ENCODE measurements at places on chromosomes 7 and 10.

DNA sequence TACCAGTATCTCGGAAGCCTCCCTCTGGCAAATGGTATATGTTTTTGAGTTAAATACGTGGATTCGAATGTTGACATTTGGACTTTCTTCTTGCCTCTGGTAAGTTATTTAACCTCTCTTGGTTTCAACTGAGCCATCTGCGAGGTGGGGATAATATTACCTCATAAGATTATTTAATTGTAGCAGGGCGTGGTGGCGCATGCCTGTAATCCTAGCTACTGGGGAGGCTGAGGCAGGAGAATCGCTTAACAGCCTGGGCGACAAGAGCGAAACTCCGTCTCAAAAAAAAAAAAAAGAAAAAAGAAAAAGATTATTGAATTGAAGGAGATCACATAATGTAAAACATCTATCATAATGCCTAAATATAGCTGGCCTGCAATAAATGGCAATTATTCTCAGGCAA lies 396 bp upstream of the TAF5 start:
- ATAC-seq = no peak

DNA sequence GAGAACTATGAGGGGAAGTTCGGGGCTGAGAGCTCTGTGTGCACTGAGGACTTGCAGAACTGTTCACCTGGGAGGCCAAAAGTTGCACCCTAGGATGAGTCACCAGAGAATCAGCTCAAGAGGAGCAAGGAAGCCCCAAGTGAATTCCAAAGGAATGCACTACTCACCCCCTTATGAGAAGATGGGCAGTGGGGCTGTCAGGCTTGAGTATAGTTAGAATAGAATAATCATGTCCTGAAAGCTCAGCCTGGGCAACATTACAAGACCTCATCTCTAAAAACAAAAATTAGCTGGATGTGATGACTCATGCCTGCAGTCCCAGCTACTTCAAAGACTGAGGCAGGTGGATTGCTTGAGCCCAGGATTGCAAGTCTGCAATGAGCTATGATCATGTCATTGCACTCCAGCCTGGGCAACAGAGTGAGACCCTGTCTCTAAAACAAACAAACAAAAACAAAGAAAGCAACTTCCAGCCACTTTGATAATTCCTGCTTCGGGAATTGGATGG lies 30.0 kb downstream of the MAP3K8 start:
- ATAC-seq = peak; percentile 63

DNA sequence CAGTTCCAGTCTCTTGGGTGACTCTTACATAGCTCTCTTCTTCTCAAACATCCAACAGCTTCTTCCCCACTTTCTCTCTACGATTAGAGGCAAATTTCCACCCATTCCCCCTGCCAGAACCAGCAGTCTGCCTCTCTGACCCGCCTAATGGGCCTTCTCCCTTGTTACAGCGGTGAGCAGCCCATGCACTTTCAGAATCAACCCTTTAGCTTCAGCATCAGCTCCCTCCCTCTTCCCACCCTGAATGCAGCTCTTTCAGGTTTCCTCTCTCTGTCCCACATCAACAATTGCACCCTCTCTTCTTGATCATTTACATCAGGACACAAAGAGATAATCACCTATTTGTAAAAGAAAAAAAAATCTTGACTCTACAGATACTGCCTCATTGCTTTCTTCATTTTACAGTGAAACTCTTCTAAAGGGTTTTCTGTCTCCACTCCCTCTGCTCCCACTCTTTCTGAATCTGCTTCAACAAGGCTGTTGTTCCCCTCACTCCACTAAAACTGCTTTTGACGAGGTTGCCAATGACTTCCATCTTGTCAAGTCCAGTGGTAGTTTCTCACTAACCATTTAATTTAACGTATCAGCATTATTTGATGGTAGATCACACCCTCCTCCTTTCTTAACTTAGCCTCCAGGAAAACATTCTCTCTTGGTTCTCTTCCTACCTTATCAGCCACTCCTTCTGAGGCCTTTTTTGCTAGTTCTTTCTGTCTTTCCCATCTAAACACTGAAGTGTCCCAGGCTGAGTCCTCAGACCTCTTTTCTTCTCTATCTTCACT lies 106.6 kb downstream of the NPY start:
- ATAC-seq = no peak

DNA sequence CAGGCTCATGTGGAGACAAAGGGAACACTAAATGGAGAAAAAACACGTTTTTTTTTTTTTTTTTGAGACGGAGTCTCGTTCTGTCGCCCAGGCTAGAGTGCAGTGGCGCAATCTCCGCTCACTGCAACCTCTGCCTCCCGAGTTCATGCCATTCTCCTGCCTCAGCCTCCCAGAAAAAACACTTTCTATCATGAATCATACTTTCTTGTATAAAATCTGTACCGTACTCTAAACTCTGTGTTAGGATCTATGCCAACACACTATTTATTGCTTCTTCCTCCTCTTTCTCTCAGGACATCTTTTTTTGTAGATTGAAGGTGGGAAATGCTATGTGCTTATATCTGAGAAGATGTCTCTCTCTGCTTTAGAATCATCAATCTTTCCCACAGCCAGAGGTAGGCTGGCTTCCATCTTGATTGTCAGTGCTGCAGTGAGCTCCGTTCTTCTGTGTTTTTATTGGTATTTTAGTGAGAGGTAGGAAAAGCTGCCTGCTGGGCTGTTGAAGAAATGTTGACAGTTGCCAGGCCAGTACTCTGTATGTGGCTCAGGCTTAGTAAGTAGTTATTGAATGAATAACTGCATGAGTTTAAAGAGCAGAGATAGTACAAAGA lies 101.1 kb downstream of the GPR85 start:
- no peak for ATAC-seq

DNA sequence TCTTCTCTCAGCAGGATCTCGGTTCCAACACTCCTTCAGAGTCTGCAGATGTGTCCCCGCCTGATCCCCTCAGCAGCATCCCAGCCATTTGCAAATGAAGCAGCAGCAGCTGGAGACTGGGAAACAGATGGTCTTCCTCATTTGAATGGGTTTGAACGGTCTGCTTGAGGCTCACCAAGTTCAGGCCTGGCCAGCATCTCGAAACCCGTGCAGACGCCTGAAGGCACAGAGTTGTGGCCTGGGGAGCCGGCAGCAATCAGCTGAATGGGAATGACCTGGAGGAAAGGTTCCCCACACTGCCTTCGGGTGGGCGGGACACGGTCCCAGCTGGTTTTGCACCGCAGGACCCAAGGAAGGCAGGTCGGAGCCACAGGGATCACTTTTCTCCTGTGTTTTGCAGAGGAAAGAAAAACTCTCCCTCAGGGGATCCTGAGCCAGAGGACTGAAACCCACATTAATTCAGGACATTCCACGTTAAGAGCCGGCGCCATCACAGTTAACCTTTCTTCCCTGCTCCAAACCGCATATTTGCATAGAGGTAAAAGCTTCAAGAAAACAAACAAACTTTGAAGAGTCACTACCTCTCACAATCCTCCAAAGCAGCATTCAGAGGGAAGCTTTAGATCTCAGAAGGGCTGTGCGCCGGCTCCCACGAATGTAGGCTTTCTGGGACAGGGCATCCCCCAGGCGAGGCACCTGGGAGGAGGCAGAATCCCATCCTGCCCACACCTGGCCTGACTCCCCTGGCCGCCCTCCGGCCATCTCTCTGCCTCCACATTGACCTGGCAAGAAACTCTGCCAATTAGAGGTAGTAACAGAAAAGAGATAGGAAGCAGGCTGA lies 17.7 kb downstream of the FGFR2 start:
- no peak for ATAC-seq

DNA sequence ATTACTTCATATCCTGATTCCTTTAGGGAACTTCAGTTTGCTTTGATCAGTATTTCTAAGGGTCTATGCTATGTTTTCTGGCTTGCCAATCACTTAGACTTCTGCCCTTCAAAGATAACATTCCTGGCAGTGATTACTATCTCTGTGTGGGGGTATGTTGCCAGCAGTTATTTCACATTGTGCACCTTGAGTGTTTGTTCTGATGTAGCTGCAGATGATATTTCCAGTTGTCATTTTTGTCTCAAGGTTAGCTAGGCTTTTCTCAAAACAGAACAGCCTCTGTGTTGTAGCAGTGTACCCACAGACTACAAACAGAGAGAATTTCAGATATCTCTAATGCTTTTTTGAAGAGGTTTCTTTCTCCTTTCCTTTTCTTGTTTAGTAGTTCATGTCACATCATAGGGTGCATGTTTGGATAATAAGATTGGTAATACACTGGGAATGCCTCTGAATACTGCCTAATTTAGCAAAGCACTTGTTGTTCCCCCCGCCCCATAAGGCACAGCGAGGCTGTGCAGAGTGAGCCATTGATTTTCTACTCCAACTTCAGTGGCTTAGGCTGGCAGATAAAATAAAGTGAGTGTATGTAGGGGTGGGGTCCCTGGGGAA lies 134.7 kb upstream of the AGR3 start:
- no peak for ATAC-seq

GRCh38 chr7:78149787-78150186 lies 351.2 kb downstream of the PHTF2 start:
- ATAC-seq = no peak

GRCh38 chr10:65394502-65395297 lies 1531.1 kb upstream of the LRRTM3 start:
- no peak for ATAC-seq

GRCh38 chr10:484441-484924 lies 205.0 kb downstream of the DIP2C start:
- peak; percentile 46 for ATAC-seq

- ATAC-seq = no peak
Observed at GRCh38 chr7:80278737-80279136, 144.1 kb downstream of the GNAI1 start.

GRCh38 chr7:105102557-105103352 lies 88.8 kb downstream of the KMT2E start:
- ATAC-seq = no peak

- peak; percentile 14 for ATAC-seq
Observed at GRCh38 chr7:117871778-117872538, 1.3 kb downstream of the CTTNBP2 start.

- ATAC-seq = no peak
Observed at GRCh38 chr7:92655346-92655884, 65.2 kb upstream of the FAM133B start.

DNA sequence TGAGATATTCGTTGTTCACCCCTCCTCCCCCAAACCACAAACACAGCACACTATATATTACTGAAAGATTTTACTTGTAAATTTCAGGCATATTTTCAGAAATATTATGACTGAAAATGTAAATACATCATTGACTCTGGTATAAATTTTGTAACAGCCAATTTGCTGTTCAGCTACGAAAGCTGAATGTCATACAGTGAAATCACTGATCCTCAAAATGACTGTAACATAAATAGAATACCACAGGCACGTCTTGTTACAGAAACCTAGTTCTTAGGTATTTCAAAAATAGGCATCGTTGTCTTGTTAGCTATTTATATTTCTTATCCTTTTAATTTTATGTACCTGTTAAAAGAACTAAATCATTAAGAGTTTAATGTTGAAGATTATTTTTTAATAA lies 15.1 kb downstream of the TRUB1 start:
- no peak for ATAC-seq

All from esophagus mucosa (tissue), 1 donor.